ENCODE measurements at places on chromosomes 2 and 18.

GRCh38 chr2:207148020-207148419 is 17.7 kb downstream of the KLF7 start:
- DNase-seq, result no peak

GRCh38 chr2:192148620-192149321 is 46.0 kb downstream of the TMEFF2 start:
- no peak for DNase-seq

DNA sequence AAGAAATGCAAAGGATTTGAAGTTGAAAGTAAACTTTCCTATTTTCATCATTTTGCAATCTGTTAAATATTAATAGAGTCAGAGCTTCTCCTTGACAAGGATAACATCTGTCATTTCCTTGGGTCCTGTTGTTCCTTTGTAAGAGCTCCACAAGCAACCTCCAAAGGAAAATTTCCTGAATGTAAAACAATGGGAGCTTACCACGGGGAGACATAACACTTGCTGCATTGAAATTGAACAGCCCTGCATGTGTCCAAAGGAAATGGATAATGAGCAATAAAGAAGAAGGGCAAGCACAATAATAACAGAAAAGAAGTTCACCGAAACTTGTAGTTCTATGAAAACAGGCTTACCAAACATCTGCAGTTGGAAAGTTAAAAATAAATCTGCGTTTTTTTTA is 42.0 kb upstream of the SCG2 start:
- DNase-seq, result no peak

GRCh38 chr18:57137847-57138246 is 9.0 kb upstream of the BOD1L2 start:
- no peak for DNase-seq

DNA sequence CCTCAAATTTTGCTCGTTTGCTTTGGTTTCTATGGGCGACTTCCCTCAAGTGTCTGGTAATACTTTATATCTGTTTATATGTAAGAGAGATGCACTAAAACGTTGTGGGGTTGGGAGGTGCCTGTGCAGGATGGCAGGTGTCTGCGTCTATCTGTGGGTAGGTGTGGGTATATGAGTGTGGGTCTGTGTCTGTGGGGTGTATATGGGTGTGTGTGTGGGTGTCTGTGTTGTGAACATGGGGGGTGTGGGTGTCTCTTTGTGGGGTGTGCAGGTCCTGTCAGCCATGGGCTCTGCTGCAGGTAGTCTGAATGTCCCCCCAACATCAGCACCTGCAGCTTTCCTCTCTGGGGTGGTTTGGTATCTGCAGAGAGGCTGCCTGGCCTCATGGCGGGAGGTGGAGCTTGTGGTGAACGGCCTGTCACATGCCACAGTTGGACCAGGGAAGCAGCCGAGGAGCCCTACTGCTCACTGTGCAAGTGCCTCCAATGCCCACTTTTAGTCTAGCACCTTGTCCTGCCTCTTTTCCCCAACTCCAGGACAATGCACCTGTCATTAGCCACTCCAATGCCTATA is 90.3 kb downstream of the LPIN1 start:
- DNase-seq, result no peak

- DNase-seq, result no peak
Observed at GRCh38 chr18:49017813-49018553, 67.2 kb upstream of the SMAD7 start.

GRCh38 chr18:50181590-50181989 is 13.4 kb downstream of the MYO5B start:
- DNase-seq, result no peak

GRCh38 chr2:44700824-44701223 is 240.7 kb upstream of the SIX3 start:
- DNase-seq, result no peak

GRCh38 chr2:122831649-122832048 is 1076.2 kb downstream of the TSN start:
- DNase-seq, result no peak

GRCh38 chr2:127818241-127818640 is 7.3 kb upstream of the WDR33 start:
- no peak for DNase-seq

- DNase-seq, result no peak
Observed at GRCh38 chr2:17646081-17646554, 105.6 kb downstream of the VSNL1 start.

DNA sequence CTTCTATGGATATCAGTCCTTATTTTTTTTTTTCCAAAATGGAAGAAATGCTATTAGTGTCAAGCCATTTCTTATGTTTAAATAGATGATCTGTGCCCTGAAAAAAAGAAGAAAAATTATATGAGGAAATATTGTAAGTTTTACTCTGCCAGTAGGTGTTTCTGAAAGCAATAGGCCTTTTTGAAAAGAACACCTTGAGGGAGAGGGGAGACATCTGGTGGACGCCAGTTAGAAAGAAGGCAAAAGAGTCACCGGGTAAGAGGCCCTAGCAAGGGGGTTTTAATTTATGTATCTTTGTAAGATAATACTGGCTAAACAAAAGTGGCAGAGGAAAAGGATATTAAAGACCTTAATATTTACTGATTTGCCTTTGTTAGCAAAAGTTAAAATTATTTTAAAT is 56.1 kb downstream of the DYNAP start:
- DNase-seq, result no peak

- no peak for DNase-seq
Observed at GRCh38 chr2:149329489-149330126, 779 bp upstream of the LYPD6 start.

DNA sequence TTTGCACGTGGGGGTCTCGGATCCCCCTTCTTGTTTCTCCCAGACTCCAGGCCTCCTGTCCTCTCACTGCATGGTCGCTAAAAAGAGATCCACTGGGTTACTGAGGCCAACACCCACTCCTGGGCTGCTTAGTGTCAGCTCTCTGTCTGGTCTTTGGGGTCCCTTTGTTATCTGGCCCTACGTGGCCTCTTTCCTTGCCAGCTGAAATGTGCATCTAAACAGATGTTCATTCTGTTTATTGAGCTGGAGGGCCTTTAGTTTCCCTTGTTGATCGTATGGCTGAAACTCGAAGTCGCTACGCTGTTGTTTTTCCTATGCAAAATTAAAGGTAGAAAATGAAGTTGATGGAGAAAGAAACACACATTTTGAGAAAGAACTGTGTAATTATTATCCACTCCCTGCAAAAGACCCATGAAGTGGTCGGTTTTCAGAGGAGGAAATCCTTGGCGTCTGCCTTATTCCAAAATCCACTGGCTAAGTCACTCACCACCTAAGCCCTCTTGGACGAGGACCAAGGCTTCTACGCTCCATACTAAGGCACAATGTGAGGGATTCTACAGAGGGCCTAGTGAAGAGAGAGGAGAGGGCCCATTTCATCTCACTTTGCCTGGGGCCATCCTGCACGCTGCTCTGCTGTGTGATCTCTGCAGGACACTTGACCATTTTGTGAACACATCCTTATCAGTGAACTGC is 105.3 kb downstream of the GLI2 start:
- DNase-seq, result no peak

DNA sequence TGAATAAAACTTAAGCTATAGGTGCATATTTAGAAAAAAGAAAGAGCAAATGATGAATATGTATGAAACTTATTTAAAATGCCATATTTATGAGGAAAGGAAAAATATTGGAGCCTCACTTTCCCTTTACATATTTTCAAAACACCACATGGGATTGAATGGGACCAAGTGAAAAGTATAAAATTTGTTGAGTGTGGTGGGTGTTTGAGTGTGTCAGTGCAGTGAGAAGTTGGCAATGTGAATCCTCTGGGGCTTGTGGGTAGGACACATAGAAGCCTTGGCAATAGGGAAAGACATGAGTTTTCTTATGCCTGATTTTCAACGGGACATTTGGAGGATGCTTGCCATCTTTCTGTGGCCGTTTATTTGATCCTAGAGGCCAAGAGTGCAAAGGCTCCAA is 502.2 kb upstream of the CELF4 start:
- no peak for DNase-seq

- DNase-seq, result no peak
Observed at GRCh38 chr2:129164220-129164949, 815.1 kb upstream of the RAB6C start.

DNA sequence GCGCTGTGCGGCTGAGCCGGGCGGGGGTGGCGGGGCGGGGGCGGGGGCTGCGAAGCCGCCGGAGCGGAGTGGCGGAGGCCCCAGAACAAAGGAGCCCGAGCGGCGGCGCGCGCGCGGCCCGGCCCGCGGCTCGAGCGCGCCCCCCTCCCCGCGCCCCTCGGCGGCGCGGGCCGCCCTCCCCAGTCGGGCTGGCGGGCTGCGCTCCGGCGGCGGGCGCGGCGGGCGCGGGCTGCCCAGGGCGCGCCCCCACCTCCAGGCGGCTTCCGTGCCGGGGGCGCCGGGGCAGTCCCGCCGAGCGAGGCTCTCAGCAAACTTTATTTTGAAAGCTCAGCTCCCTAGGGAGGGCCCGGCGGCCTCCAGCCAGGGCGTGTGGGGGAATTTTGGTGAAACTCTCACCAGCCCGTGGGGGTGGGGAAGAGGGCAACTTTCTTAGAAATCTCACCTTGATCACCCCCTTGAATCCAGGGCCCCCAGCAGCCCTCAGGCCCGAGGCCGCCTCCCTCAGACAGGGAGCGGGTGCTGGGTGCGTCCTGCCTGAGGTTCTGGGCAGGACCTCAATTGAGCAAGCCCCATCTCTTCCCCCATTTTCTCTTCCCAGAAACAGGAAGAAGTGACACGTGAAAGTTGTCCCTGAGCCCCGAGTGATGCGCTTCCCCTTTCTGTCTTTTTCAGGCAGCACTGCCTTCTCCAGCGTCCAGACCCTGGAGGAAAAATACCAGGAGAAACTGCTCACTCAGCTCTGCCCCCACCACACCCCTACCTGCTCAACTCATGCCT is 786 bp downstream of the TET3 start:
- DNase-seq, result peak; percentile 60

DNA sequence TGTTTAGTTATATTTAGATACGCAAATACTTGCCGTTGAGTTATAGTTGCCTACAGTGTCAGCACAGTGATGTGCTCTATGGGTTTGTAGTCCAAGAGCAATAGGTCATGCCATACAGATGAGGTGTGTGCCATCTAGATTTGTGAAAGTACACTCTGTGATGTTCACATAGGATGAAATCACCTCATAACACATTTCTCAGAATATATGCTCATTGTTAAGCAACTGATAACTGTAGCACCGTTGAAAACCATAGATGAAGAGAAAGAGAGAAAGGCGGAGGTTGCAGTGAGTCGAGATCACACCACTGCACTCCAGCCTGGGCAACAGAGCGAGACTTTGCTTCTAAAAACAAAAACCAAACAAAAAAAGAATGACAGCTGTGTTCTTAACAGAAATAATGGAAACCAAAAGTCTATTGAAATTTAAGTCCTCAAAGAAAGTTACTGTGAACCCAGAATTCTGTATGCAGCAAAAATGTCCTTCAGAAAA is 9.5 kb downstream of the DGKD start:
- no peak for DNase-seq

DNA sequence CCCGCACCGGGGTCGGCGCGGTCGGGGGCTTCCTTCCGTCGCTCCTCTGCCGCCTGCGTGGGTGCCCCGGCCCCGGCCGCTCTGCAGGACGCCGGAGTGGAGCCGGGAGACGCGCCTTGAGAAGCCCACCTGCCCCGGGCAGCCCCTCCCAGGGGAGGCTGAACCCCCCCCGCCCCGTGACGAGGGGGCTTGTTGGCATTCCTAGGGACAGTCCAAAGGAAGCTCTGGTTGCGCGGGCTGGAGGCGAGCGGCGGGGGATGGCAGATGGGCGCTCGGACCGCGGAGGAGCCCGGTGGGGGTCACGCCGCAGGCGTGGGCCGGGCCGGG is 133.5 kb upstream of the MGAT5 start:
- no peak for DNase-seq

DNA sequence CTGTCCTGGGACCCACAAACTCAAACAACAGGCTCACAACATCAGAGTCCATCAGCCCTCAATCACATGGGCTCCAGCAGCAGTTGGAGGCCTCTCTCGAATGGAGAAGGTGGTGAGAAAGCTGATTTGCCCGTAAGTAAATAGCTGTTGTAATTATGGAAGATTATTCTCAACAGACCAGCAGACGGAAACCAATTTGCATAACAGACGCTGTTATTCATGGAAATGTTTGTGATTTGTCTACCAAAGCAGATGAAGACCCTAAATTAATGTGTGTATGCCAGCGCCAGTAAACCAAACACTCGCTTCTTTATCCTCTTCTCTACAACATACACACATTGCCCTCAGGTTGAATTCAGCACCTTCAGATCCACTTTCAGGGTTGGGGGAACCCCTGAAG is 23.4 kb upstream of the GALNT14 start:
- no peak for DNase-seq

- no peak for DNase-seq
Observed at GRCh38 chr2:104784264-104784663, 69.7 kb upstream of the POU3F3 start.

DNA sequence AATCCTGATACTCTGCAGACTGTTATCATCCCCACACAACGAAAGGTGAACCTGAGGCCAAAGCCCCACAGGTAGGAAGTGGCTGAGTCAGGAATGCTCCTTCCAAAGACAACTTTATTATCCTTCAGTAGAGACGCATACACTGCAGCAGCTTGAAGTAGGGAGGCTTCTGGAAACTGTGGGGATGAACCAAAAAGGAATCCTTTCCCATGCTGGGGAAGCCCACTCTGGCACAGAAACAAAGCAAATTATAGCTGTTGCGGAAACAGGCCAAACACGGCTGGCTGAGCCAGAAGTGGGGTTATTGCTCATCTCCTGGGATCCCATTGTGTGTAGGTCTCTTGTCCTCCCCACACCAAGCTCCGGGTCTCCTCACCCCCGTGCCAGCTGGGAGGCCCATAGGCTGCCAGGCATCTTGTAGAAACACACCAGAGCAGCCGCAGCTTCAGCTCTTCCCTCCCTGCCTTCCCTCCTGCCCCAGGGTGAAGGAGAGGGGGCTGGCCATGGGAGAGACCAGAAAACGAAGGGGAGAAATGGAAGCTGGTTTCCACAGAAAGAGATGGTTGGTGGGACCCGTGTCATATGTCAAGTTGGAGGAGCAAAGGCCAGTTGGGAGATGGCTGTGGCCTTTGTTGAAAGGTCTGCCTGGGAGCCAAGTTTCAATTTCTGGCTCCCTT is 176.9 kb upstream of the NABP1 start:
- DNase-seq, result no peak

DNA sequence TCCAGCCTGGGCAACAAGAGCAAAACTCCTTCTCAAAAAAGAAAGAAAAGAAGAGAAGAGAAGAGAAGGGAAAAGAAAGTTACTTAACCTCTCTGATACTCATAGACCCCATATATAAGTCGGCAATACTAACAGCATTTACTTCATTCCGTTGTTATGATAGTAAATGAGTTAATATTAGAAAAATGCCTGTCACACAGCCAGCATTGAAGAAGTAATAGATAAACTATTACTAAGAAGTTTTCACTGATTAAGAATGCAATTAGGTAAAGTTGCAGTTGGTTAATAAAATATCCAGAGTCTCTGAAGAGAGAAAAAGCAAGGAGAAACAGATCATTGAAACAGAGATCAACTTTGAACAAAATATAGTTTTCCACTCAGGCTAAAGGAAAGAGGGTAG is 161.3 kb upstream of the UBE2E3 start:
- DNase-seq, result no peak

DNA sequence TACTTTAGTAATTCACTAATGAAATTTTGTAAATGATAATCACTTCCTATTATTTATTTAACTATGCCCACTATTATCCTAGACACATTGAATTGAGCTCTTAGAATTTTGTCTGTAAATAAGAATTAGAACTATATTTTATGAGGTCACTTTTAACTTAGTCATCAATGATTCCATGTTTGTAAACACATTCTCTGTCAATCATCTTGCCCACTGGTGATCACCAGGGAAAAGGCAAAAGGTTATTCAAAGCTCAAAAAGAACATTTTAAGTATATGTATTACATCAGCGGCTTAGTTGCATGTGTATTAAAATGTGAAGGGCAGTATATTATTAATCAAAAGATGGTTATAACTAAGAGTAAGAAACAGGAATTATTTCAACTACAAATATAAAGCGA is 25.2 kb downstream of the SCN9A start:
- no peak for DNase-seq
